IPS DF 6.9 (cell line): ENCODE measurements at places on chromosomes 11 and 22.

DNA sequence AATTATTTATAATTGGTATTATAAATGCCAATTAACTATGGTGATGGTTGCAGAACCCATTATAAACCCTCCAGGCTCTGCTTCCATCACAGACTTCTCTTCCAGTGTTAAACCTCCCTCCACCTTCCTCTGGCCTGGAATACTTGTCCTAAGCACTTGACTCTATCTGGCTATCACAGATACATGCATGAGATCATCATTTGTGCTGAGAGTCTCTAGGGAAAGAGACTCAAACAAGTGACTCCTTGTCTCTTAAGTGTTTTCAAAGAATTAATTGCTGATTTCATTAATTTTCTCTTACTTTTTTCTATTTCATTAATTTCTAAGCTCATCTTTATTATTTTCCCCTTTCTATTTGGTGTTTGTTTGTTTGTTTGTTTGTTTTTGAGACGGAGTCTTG lies 29.1 kb downstream of the RTL6 start:
- no peak for DNase-seq

- no peak for DNase-seq
These were observed 379.3 kb downstream of the INSC start for GRCh38 chr11:15493921-15494620.

DNA sequence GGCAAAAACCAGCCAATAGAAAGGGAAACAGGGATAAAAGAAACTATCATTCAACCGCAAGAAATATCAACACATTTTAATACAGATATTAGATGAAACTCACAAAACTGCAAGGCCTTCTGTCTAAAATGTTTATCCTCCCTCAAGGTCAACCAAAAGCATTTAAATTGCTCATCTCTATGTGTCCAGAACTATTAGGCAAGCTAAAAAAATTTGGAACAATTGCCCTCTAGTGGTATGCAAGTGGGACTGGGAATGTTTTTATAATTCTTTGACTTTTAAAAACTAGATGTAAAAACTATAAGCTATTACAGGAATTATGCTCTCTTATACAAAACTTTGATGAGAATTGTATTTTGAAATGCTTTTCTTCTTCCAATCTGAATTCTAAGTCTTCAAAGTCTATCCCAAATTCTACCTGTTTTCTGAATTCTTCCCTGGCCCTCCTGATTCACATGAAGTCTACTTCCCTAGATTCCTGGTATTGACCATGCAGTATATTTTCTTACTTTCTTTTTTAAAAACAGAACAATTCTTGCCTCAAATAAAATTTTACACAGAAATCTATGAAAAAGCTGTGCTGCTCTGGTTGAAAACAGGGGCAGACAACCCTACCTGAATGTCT lies 4.9 kb downstream of the CWC15 start:
- DNase-seq: no peak

DNA sequence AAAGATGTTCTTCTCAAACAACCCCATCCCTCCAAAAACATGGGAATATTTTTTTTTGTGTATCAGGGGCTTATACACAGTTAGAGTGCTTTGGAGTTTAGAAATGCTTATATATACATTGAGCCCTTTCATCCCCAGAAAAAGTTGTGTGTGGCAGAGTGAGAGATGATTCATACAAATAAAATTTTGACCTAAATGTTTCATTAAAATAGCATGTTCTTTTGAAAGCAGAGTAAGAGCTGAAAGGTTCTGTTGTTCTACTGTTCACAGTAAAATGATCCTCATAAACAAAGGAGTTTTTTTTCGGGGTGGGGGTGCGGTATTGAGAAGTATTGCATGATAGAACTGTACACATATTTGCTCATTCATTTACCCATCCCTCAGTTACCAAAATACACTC lies 512.4 kb downstream of the DLG2 start:
- no peak for DNase-seq

DNA sequence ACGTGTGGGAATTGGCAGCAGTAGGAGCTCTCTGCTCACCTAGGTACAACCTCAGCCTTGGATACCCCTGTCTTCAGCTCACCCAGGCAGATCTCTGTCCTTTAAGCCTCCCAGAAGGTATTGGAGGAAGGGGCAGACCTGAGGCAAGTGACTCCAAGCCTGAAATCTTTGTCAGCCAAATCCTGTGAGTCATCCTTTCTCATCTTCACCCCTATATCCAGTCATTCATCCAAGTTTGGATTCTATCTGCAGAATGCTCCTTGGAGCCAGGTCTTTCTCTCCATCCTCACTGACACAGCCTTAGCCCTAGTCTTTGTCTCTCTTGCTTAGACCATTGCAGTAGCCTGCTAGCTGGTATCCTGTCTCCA lies 10.4 kb upstream of the THY1 start:
- DNase-seq: no peak

DNA sequence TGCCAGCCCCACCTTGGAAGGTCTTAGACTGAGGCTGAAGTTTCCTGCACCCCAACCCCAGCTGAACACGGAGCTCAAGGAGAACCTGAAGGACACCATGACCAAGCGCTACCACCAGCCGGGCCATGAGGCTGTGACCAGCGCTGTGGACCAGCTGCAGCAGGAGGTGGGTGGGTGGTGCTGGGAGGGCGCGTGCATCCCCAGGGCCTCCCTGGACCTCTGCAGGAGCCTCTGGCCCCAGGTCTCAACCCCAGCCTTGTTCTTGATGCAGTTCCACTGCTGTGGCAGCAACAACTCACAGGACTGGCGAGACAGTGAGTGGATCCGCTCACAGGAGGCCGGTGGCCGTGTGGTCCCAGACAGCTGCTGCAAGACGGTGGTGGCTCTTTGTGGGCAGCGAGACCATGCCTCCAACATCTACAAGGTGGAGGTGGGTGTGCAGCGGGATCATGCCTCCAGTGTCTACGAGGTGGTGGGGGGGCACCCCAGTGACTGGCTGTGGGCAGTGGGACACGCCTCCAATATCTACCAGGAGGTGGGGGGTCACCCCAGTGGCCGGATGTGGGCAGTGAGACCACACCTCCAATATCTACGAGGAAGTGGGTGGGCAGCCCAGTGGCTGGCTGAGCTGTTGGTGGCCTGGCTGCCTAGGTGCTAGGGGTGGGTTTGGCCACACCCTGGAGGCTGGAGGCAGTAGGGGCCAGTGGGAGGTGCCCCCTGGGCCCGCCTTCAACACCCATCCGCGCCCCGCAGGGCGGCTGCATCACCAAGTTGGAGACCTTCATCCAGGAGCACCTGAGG lies 4.6 kb downstream of the CD151 start:
- no peak for DNase-seq

- no peak for DNase-seq
These were observed 97.8 kb downstream of the ME3 start for GRCh38 chr11:86574493-86575207.

DNA sequence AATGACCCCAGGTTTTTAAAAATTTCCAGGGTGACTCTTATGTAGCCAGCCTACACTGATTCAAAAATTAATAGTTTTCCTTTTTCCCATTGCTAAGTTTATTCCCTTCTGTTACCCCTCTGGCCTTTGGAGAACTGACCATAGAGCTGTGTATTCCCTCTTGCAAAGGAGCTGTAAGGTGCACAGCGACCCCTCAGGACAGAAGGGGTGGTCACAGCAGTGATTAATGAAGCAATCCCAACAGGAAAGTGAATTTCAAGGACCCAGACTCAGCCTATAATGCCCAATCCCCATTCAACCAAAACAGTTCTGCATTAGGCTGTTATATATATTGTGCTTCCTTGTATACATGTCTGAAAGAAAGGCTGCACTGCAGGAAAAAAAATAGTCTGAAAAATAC lies 147.1 kb downstream of the WT1 start:
- no peak for DNase-seq

DNA sequence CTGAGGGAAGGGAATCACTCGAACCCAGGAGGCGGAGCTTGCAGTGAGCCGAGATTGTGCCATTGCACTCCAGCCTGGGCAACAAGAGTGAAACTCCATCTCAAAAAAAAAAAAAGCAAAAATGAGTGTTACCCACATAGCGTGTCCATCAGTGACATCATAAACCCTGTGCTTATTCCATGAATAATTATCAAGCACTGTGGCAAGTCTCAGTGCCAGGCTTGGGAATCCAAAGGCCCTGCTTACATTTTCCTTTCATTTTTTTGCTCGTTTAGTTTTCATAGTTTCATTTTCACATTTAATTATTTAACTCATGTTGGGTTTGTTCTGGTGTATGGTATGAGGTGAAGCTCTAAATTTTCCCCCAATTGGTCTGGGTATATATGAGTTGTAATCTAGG lies 46.5 kb downstream of the NEU3 start:
- DNase-seq: no peak

GRCh38 chr11:92775003-92775676 lies 194.3 kb upstream of the MTNR1B start:
- DNase-seq: no peak

- DNase-seq: no peak
These were observed 136.5 kb downstream of the WNT7B start for GRCh38 chr22:45840483-45840882.

- no peak for DNase-seq
These were observed 269.6 kb downstream of the LRRC4C start for GRCh38 chr11:41189701-41190436.

DNA sequence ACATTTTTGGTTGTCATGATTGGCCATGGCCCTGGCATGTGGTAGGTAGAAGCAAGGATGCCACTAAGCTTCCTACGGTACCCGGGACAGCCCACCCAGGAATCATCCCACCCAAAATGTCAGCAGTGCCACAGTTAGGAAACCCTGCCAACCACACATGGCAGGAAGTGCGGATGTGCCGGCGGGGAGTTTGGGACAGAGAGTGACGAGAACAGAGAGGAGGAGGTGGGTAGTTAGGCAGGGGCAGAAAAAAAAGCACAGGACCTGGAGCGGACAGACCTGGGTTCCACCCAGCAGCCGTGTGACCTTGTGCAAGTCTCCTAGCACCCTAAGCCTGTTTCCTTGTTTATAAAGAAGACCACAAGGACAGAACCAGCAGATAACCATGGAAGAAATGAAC lies 3.3 kb downstream of the SPI1 start:
- DNase-seq: no peak

GRCh38 chr11:65606876-65607613 lies 7.0 kb downstream of the MAP3K11 start:
- peak; percentile 94 for DNase-seq

DNA sequence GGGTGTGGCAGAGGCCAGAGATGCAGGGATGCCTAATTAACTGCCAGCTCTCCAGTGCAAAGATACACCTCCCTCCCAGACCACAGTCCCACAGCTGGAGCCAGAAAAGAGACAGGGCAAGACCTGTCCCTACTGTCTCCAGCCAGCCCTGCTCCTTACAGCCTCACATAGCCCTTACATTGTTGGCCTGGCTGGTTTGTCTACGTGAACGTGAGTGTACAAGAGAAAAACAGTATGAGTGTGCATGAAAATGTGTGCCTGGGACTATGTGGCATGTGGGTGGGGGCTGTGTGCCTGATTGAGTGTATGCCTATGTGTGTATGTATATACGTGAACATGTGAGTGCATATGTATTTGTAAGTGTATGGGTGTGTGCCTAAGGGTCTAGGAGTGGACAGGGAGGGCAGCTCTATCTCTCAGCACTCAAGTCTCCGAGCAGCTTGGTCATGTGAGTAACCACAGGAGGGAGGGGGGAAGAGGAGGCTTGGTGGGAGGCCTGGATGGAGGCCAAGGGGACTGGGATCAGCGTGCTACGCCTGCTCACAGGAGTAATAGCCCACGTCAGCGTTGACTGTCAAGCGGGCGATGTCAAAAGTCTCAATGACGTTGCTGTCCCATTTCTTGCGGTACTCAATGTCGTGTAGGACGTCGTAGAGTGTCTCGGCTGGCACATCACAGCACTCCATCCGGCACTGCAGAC lies 6.6 kb upstream of the ARAP1 start:
- DNase-seq: no peak

DNA sequence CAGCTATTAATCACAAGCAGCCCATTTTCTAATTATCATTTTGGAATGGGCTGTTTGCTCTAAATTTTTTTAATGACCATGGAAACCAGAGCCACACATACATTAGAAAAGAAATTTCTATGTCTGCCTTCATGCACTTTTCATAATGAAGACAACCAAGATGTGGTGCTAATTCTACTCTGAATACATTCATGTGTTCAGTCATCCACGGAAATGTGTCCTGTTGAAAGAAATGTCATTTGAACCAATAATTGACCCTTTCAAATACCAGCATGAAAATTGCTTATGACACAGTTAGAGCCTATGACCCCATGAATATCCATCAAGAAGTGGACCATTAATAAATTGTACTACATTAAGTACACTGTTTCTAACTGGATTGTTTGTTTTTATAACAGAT lies 99.7 kb upstream of the KCNA4 start:
- no peak for DNase-seq

GRCh38 chr11:68989936-68990606 lies 9.3 kb upstream of the MRGPRD start:
- DNase-seq: no peak

GRCh38 chr22:48362721-48363404 lies 1464.8 kb downstream of the BRD1 start:
- DNase-seq: no peak

DNA sequence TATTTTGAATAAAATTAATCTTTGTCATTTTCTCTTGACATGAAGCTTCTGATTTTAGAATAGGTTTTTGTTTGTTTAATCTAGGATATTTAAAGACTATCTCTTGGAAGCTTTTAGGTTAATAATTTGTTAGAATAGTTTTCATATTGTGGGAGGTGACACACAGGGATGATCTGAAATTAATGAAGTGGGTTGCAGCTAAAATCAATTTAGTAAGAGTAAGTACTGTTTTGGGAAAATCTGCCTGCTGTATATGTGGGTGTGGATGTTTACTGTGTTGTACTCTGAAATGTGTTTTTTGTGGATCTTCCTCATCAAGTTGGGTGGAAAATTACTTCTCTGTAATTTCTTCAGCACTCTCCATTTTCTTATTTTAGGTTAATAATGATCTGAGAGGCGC lies 67.3 kb downstream of the BID start:
- no peak for DNase-seq

GRCh38 chr11:116871248-116871647 lies 33.8 kb upstream of the APOA1 start:
- DNase-seq: no peak

DNA sequence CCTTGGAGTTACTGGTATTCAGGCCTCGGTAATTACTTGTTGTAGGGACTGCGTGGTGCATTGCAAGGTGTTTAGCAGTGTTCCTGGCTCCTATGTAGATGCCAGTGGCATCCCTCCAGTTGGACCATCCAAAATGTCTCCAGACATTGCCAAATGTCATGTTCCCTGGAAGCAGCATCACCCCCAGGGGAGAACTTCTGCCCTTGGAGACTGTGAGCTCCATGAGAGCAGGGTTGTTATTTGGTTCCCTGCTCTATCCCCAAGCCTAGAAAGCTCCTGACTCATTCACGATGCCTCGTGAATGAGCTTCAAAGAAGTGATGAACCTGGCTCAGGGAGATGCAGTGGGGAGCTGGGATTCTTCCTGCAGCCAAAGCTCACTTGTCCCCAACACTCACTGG lies 4.8 kb upstream of the CD248 start:
- no peak for DNase-seq

- DNase-seq: no peak
These were observed 40.6 kb downstream of the PARVA start for GRCh38 chr11:12417691-12418611.

- no peak for DNase-seq
These were observed 12.3 kb upstream of the SOX10 start for GRCh38 chr22:37996515-37997246.

- DNase-seq: no peak
These were observed 44.5 kb downstream of the PARVB start for GRCh38 chr22:44068422-44069191.

- no peak for DNase-seq
These were observed 36.9 kb downstream of the LIF start for GRCh38 chr22:30209642-30210041.
